ENCODE measurements at places on chromosomes 4 and X.

- DNase-seq: peak; percentile 22
Measured at GRCh38 chr4:41751449-41752061, 3.0 kb upstream of the PHOX2B start.

GRCh38 chr4:113899271-113900070 is 80.0 kb downstream of the ARSJ start:
- peak; percentile 20 for DNase-seq

- no peak for DNase-seq
Measured at GRCh38 chr4:185825737-185826136, 13.7 kb upstream of the SORBS2 start.

- no peak for DNase-seq
Measured at GRCh38 chrX:150308532-150309157, 54.5 kb upstream of the MAMLD1 start.

DNA sequence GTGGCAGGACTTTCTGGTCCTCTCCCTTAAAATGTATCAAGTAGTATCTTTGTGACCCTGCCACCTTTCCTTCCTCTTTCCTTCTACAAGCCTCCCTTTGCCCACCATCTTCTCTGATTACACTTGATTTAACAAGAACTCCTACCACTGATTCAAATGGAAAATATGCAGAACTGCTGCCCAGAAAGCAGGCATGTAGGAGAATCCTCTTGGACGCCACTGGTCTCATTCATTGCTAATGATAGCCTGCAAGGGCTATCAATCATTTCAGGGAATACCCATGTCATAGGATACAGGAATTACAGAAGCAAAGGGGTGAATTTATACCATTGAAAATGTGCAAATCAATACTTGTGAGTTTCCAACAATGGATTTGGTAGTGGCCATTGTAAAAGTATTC is 294.6 kb upstream of the NRK start:
- no peak for DNase-seq

GRCh38 chr4:34619531-34620162 is 1624.7 kb downstream of the ARAP2 start:
- DNase-seq: no peak

DNA sequence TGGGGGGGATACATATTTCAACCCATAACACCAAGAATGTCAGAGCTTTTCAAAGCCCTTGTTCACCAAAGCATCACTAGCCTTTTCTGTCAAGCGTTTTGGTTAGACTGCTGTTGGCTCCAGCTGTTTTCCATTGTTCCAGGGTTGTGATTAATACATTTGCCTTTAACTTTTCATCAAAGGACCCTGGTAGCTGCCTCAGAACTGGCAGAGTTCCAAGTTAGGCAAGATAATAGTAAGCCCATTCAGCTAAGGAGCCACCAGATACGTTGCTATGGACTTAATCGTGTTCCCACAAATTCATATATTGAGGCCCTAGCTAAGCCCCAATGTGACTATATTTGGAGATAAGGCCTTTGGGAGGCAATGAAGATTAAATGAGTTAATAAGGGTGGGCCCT is 37.1 kb downstream of the ENOPH1 start:
- no peak for DNase-seq

- no peak for DNase-seq
Measured at GRCh38 chr4:94892051-94892450, 134.3 kb downstream of the BMPR1B start.

DNA sequence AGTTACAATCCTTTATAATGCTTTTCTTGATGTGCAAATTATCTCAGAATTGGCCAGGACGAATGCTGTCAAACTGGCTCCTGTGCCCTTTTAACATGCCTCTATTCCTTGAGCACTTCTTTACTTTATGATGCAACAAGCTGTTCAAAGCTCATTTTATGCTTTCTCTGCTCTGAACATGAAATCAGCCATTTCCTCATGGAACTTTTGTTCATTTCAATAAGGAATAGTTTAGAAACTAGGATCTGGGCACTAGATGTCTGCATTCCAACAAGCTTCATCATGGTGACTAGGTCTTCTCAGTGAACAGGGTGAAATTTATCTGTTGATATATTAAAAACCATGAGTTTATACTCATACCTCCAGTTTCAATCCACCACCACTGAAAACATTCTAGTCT is 87.3 kb upstream of the TEX13A start:
- DNase-seq: no peak

DNA sequence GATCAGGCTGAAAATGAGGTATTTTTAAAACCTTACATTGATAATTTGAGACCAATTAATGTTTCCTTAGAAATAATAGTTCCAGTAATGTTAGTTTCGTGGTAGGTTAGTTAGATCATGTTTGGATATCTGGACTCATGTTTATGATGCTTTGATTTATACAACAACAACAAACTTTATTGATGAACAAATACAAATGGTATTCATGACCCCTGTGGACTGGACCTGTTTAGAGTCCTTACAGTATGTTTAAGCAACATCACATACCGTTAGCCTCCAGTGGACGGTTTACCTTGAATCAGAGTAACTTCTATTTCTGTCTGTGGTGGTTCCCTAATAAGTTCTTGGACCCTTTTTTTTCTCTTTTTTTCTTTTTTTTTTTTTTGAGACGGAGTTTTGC is 18.0 kb downstream of the ZRSR2 start:
- no peak for DNase-seq

- DNase-seq: no peak
Measured at GRCh38 chr4:87166296-87166854, 54.0 kb downstream of the KLHL8 start.

GRCh38 chr4:153216546-153216945 is 12.3 kb downstream of the TRIM2 start:
- DNase-seq: no peak

- peak; percentile 64 for DNase-seq
Measured at GRCh38 chr4:48261281-48261680, 8.4 kb downstream of the TEC start.

- no peak for DNase-seq
Measured at GRCh38 chrX:72727846-72728245, 13.7 kb upstream of the PHKA1 start.

DNA sequence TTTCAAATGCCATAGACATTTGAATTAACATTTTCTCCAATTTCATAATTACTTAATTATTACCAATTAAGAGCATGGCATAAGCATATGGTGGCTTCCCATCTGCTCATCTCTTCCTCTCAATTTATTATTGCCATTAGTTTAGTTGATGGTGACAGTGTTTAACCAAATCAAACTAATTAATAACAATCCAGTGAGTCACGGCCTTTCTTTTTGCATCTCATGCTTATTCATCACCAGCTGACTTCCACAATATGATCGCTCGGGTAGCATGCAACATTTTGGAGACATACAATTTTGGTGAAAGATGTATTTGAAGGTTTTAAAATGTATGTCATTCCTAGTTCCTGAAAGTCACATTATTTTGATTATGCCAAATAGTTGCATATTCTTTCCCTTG is 172.8 kb upstream of the TACR3 start:
- no peak for DNase-seq

DNA sequence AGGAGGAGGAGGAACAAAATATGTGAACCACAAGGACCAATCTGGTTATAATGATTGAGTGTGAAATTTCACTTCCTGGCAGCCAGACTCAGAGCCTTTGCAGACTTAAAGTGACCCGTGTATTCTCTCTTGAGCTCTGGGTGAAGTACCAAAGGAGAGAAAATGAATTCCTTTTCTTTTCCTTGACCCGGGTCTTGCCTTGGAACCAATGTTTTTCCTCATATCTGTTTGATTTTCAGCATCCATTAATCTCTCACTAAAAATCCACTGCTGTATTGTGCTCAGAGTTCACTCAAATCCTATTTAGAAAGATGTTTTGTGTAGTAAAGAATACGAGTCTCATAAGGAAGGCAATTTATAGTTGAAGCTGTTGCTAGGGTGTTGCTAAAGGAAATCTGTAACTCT is 78.3 kb upstream of the C1QTNF7 start:
- DNase-seq: peak; percentile 50
